CD4-positive, alpha-beta memory T cell (primary cell): ENCODE measurements at places on chromosomes 7 and 10.

DNA sequence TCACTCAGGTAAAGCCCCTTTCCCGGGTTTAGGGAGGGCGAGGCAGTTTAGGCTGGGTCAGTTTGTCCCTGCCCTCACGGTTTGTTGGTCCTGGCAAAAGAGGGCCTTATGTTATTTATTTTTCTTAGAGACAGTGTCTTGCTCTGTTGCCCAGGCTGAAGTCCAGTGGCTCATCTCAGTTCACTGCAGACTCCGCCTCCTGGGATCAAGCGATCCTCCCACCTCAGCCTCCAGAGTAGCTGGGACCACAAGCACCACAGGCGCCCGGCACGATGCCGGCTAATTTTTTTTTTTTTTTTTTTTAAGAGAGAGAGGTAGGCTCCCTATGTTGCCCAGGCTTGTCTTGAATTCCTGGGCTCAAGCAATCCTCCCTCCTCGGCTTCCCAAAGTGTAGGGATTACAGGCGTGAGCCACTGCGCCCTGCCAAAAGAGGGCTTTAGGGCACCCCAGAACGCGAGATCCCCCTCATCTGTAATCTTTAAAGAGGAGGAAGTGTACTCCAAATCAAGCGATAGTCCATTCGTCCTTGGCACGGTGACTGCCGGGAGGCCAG is 626 bp upstream of the BMS1 start:
- no peak for DNase-seq

GRCh38 chr7:143882604-143883078 is 19.3 kb downstream of the TCAF1 start:
- DNase-seq, result no peak

DNA sequence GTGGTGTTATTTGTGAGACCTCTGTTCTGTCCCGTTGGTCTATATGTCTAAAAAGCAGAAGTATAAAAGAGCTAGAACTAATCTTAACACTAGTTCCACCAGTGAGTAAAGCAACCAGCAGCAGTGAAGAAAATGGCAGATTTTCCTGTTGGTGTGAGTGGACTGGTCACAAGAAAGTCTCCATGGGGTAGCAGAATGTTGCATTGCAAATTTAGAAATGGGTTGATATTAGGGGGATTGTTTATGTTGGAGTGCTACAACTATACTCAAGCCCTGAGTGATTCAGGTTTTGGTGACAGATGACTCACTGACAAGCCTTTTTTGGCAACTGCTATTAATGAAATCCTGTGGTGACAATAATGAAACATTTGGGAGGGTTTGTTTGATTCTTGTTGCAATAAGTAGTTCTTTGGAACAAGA is 5.6 kb downstream of the AVL9 start:
- DNase-seq, result no peak

- no peak for DNase-seq
Observed at GRCh38 chr10:5506751-5507648, 7.6 kb upstream of the CALML5 start.

DNA sequence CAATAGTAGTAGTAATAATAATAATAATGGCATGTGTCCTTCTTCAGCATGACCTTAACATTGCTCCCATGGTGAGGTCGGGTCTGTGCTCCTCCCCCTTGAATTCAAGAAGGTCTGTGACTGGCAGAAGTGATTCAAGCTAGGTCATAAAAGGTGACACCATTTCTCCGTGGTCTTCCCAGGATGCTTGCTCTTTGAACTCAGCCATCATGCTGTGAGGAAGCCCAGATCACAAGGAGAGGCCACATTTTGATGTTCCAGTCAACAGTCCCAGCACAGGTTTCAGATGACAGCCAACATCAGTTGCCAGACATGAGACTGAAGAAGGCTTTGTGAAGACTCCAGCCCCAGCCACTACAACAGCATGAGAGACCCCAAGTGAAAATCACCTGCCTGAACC is 83.9 kb downstream of the SEPTIN14 start:
- no peak for DNase-seq

- no peak for DNase-seq
Observed at GRCh38 chr10:72027498-72027897, 60.9 kb downstream of the SPOCK2 start.

- DNase-seq, result no peak
Observed at GRCh38 chr10:80465451-80465835, 11.3 kb downstream of the TSPAN14 start.

DNA sequence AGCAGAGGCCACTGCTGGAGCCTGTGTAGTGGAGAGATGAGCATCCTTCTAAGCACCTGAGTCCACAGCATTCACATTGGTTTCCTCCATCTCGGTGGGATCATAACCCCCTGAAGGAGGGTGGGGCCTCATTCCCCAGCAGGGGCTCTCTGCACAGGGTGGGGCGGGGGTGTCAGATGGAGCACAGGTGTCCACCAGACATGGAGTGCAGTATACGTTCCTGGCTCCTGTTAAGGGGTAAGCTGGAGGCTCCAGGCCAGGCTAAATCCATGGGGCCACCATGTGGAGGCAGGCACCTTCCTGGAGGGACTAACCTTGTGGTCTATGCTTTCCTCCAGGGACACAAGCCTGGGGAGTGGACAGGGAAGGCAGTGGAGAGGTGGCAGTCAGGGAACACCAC is 252.6 kb downstream of the GRID1 start:
- DNase-seq, result no peak

GRCh38 chr7:96304573-96304972 is 17.3 kb downstream of the SLC25A13 start:
- no peak for DNase-seq

GRCh38 chr7:114575098-114575497 is 160.5 kb downstream of the FOXP2 start:
- no peak for DNase-seq
